ENCODE measurements at places on chromosomes 4 and X. TPM values are rescaled to one million over a fixed set of nuclear protein-coding genes. Genes with fewer than 3 reads are reported as not detected.

DNA sequence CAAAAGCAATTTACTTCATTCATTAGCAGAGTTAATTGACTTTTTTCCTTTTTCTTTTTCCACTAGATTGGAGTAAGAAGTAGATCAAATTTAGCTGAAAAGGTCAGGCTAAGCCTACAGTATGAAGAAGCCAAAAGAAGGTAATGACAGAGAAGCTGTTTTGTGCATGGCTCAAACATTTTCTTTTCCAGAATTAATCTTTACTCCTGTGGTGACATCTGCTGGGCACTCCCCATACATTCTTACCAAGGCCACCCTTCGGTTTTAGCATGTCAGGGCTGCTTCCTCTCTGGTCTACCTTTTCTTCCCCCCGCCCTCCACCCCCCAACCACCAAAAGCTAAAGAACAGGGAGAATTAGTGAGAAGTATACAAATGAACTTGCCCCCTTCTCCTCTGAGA, 70.2 kb downstream of the CLDN22 start:
- DNase-seq = peak; percentile 52
- H3K27ac ChIP-seq = no peak overlapping the region
- H3K36me3 ChIP-seq = peaks cover 30% of the 10 kb centered on the region

Gene PNMA3
- not detected for polyA plus RNA-seq

Gene UGT2B15
- not detected for polyA plus RNA-seq

DNA sequence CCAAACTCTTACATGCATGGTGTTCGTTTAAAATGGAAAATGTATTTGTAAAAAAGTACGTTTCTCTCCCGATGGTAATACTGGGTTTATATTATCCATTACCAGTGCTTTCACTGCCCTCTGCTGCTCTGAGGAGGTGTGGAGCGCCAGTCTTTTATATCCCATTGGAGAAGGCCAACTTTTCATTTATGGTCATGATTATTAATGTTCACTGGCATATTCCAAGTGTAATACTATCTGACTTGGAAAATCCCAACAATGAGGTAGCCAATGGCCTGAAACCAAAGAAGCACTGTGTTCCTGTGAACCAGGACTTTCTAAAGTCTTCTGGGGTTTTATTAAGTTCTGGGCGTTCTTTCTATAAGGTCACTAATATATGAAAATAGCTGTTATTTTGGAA, 80.7 kb downstream of the SYNPO2 start:
- H3K27me3 ChIP-seq = no peaks in the 10 kb centered on the region
- DNase-seq = peak; percentile 82
- H3K4me1 ChIP-seq = peaks cover 16% of the 10 kb centered on the region

GRCh38 chr4:73814679-73815078, 21.8 kb upstream of the CXCL6 start:
- no peak overlapping the region for H3K27ac ChIP-seq
- 0 out of 2 replicates have a peak, but pooled peaks cover 1% of the 10 kb centered on the region for H3K4me1 ChIP-seq
- no peaks in the 10 kb centered on the region for H3K36me3 ChIP-seq
- peaks cover 2% of the 10 kb centered on the region for H3K27me3 ChIP-seq
- no peak overlapping the region for H3K4me3 ChIP-seq

DNA sequence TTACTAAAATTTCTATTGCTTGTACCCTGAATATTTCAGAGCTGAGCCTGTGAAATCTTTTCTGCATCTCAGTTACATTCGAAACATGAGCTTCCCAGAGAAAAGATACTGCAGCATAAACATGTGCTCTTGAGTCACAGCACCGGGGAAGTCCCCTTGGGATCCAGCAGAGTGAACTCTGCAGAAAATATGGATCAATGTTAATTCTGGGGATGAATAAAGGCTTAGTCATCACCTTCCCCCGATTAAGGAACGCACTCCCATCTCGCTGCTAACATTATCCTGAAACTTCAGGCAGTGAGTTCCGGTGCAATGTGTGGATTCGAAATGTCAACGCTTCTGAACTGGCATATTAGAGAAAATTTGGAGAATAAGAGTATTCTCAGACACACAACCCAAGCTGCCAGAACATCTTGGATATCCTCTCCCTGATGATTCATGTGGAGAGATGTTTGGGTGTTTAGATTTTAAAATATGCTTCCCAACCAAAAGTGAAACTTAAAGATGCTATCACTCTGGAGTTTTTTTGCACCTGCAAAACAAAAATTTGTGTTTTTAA, 90.8 kb downstream of the IRF2 start:
- peaks cover 14% of the 10 kb centered on the region for H3K36me3 ChIP-seq
- H3K4me1 ChIP-seq = peaks cover 27% of the 10 kb centered on the region
- H3K27me3 ChIP-seq = no peaks in the 10 kb centered on the region
- H3K27ac ChIP-seq = peak overlapping the region; percentile 74

- no peaks in the 10 kb centered on the region for H3K4me1 ChIP-seq
- H3K27me3 ChIP-seq = no peaks in the 10 kb centered on the region
- H3K27ac ChIP-seq = no peak overlapping the region
- peak; percentile 6 for DNase-seq
- no peak overlapping the region for H3K4me3 ChIP-seq
These were observed 416.1 kb downstream of the PCDH18 start for GRCh38 chr4:137116144-137116543.
